Astrocyte of the cerebellum (primary cell): ENCODE measurements at places on chromosomes 6 and 20.

- DNase-seq, result peak; percentile 76
Measured at GRCh38 chr6:146546443-146547043, 2.9 kb downstream of the RAB32 start.

GRCh38 chr6:7505189-7505699 lies 36.2 kb upstream of the DSP start:
- peak; percentile 46 for DNase-seq

- DNase-seq, result no peak
Measured at GRCh38 chr6:18395177-18395855, 8.2 kb downstream of the RNF144B start.

GRCh38 chr20:56347628-56348304 lies 11.0 kb upstream of the FAM210B start:
- no peak for DNase-seq

GRCh38 chr6:8113131-8113654 lies 10.8 kb upstream of the EEF1E1 start:
- no peak for DNase-seq
